Bronchial epithelial cell (primary cell): ENCODE measurements at places on chromosomes 13 and 19.

DNA sequence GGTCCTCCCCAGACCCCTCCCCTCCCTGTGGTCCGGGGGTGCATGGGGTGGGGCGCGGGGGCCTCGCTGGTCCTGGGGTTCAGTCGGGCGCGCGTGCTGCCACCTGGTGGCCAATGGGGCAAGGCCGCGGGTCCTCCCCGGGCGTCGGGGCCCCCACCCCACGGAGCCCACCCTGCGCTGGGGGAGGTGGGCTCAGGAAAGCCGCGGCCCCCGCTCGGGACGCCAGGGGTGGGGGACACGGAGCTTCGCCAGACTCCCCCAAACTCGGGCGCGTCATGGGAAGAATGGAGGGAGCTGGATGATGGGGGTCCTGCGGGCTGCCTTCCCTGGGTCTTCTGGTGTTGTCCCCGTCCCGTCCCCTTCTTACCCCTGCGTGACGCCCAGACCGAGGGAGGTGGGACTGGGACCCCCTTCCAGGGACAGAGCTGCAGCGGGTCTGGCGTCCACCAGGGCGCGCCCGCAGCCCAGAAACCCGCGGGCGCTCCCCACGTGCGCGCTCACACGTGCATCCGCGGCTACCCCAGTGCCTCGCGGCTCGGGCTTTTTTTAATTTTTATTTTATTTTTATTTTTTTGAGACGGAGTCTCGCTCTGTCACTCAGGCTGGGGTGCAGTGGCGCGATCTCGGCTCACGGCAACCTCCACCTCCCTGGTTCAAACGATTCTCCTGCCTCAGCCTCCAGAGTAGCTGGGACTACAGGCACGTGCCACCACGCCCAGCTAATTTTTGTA is 19.8 kb upstream of the TCF3 start:
- no peak for DNase-seq

GRCh38 chr19:35334144-35334753 is 5.3 kb downstream of the CD22 start:
- DNase-seq = no peak

GRCh38 chr19:17687141-17687856 is 855 bp downstream of the UNC13A start:
- DNase-seq = no peak

GRCh38 chr19:31378404-31378803 is 29.2 kb upstream of the TSHZ3 start:
- DNase-seq = peak; percentile 84

- no peak for DNase-seq
These were observed 364.4 kb downstream of the DCT start for GRCh38 chr13:94115054-94115453.

GRCh38 chr19:8338835-8339234 is 4.2 kb downstream of the KANK3 start:
- DNase-seq = no peak

DNA sequence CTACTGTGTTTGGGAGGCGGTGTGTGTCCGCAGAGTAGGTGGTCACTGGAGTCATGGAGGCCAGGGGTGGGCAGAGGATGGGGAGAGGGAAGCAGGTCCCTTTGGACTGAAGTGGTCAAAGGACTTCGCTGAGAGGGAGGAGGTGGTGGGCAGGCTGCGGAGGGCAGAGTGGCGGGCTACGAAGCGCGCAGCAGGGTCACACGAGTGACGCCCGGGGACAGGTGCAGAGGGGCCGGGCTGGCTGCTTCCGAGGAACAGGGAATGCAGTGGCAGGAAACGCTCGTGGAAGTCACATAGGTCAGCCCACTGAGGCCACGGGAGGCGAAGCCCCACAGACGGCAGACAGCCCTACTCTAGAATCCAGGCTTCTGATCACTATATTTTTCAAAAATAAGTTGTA is 111.5 kb downstream of the URI1 start:
- no peak for DNase-seq

DNA sequence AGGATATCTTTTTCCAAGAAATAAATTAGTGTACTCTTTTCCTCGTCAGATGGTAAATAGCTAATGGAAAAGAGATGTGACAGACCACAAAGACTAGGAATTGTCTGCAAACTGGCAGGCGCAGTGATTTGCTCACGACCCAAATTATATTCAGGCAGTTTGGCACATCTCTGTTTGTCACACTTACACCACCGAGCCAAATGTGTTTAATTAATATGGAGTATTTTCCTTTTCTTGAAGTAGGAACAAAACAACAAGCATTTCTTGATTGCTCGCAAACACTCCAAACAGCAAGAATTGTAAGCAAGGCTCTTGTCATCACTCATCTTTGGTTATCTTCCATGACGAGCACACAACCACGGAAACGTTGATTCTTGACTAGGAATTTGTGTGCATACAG is 884.2 kb downstream of the PCDH9 start:
- no peak for DNase-seq

DNA sequence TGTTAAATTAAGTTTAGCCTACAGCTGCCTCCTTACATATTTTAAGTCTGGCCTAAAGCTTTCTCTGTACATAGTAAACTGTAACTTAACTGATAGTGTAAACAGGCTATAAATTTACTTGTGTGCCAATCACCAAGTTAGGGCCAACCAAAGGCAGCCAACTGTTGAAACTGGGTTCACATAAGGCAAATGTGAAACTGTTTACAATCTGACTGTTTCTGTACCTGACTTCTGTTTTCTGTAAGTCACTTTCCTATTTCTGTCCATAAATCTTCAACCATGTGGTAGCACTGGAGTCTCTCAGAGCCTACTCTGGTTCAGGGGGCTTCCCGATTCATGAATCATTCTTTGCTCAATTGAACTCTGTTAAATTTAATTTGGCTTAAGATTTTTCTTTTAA is 103.1 kb downstream of the RAP2A start:
- DNase-seq = no peak
